Central memory CD4-positive, alpha-beta T cell (primary cell): ENCODE measurements at places on chromosomes 2 and 18.

GRCh38 chr2:98084869-98085238 lies 2.1 kb upstream of the VWA3B start:
- DNase-seq, result no peak

DNA sequence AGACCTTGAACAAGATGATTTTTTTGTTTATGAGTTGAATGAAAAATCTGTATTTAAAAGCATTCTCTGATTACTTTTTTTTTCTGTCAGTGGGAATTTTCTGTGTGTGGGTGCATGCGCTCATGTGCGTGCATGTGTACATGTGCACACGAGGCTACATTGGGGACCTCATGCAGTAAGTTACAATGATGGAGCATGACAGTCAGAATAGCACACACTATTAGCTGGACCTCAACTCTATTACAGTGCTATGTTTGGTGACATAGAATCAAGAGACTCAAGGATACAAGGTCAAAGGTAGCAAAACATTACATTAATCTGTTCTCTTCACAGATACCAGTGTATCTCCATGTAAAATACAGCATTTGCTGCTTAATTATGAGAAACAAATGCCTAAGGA lies 276.8 kb upstream of the FIGN start:
- DNase-seq, result no peak

DNA sequence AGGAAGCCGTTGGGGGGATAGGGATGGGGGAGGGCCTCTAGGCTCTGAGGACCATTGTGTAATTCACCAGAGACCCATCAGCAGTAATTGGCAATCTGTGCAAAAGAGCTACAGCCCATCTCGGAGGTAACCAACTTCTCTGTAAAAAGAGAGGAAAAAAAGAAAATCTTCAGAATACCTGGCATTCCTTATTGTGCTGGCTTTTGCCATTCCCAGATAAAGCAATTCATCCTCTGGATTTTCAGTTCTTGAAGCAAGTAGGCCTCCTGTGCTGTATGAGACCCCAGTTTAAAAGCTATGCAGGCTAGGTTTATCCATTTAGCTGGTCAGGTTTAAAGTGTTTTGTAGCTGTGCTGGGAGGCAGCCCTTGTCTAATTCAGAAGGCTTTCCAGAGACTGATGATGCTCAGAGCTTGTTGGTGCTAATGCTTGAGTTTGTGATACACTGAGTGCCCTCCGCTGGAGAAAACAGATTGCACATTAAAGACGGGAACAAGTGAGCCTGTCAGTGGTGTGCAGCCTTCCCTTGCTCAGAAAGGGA lies at the start of gene LRRTM4:
Gene LRRTM4 (minus strand): TSS at position 446 of the 540 bp plus-strand sequence.
- no peak for DNase-seq

DNA sequence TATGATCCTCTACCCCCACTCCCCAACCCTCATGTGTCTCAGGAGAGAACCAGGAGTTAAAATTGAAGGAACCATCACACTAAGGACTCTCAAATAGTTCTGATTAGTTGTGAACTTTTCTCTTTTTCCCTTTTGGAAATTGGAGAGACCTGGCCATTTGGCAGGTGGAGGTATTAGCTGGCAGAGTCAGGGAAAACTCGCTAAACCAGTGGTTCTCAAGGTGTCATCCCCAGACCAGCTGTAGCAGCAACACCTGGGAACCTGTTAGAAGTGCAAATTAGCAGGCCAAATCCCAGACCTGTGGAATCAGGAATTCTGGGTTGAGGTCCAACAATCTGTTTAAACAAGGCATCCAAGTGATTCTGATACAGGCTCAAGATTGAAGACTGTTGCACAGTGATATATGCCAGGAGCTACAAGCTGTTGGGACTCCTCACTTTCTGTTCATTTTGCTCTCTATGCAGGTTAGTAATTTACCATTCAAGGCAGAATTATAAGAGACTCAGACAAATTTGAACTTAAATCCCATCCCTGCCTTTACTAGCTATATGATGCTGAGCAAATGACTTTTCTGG lies 2.8 kb upstream of the TMEM131 start:
- no peak for DNase-seq

GRCh38 chr2:169009865-169010579 lies 21.1 kb downstream of the ABCB11 start:
- DNase-seq, result no peak
